ENCODE measurements at places on chromosomes 13 and 19.

GRCh38 chr13:105907319-105908019 is 628.0 kb downstream of the EFNB2 start:
- DNase-seq: no peak

DNA sequence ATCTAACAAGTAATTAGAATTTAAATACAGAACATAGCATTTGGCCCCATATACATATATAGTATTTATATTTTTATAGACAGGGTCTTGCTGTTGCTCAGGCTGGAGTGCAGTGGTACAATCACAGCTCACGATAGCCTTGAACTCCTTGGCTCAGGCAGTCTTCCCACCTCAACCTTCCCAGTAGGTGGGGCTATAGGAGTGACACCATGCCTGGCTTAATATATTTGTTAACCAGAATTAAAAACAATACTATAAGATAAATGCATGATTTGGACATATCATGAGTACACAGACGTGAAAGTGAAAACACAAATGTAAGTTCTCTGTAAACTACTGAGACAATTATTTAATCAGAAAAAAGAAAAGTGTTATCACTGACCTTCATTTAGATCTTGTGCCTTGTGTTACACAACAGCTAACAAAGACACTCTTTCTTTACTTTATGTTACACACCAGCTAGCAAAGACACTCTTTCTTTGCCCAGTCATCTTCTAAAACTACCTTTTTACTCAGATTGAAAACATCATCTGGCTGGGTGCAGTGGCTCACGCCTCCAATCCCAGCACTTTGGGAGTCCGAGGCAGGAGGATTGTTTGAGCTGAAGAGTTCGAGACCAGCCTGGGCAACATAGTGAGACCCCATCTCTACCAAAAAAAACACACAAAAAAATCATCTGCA is 22.6 kb downstream of the CARS2 start:
- DNase-seq: no peak

- DNase-seq: no peak
These were observed 482.7 kb downstream of the SLITRK6 start for GRCh38 chr13:85316506-85317025.

DNA sequence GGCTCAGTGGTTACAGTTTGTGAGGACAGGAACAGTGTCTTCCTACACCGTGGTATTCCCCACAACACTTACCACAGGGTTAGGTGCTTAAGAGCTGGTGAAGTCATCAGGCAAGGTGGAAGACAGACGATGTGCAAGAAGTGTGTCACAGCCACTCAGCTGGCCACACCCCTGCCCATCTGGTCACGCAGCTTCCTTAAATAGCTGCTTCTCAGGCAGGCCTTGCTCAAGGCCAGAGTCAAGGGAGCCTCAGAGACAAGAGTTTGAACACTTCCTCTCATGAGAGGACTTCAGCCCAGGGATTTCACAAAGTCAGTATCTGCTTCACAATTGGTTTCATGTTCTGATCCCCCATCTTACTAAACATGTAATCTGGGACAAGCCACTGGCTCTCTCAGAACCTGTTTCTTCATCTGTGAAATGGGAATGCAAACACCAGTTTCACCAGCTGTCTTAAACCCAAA is 80.3 kb upstream of the FRY start:
- DNase-seq: no peak

- DNase-seq: no peak
These were observed 11.1 kb downstream of the MICOS13 start for GRCh38 chr19:5669212-5669611.

GRCh38 chr13:30648522-30649012 is 30.8 kb downstream of the USPL1 start:
- DNase-seq: no peak

Data from stimulated activated CD8-positive, alpha-beta memory T cell treated with anti-CD3 and anti-CD28 coated beads, Interleukin-7, amount 100 ng/mL, for 48 hours (primary cell).